Fibroblast of skin of left quadriceps (primary cell): ENCODE measurements at places on chromosomes 7 and 10.

DNA sequence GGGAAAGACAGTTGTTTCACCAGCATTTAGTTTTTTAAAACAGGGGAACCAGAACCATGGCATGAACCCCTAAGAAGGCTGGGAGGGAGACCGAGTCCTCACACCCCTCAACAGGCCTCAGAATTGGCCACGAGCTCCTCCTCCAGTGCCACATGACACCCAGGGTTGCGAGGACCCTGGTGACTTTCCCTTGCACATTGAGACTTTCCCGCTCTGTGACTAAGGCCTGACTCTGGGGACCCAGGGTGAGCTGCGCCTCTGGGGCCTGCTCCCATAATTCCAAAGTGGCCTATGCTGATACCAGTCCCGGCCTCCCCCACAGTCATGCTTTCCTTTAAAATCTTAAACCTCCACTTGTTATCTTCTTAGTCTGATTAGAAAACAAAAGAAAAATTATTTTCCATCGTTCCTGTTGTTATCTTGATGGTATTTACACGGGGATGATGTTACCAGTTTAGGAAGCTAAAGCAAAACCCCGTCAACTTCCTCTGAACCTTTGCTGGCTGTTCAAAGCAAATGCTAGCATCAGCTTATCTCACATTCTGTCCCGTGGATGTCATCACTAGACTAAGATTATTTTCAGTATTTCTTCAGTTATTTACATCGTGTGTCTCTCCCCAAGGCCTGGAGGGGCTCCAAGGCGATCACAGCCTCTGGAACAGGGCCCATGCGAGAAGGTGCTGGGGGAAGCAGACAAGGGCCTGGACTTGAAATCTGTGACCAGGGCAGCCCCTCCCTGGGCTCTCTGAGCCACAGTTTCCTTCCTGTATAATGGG lies 42.1 kb downstream of the FAM53B start:
- no peak for DNase-seq

GRCh38 chr7:150876817-150877526 lies 24.7 kb downstream of the AOC1 start:
- DNase-seq, result peak; percentile 29

GRCh38 chr10:69093933-69094332 lies 6.0 kb downstream of the SRGN start:
- no peak for DNase-seq

GRCh38 chr7:34709771-34710170 lies 51.8 kb downstream of the NPSR1 start:
- no peak for DNase-seq

- DNase-seq, result peak; percentile 41
Observed at GRCh38 chr10:90592638-90593302, 265.1 kb downstream of the HTR7 start.

DNA sequence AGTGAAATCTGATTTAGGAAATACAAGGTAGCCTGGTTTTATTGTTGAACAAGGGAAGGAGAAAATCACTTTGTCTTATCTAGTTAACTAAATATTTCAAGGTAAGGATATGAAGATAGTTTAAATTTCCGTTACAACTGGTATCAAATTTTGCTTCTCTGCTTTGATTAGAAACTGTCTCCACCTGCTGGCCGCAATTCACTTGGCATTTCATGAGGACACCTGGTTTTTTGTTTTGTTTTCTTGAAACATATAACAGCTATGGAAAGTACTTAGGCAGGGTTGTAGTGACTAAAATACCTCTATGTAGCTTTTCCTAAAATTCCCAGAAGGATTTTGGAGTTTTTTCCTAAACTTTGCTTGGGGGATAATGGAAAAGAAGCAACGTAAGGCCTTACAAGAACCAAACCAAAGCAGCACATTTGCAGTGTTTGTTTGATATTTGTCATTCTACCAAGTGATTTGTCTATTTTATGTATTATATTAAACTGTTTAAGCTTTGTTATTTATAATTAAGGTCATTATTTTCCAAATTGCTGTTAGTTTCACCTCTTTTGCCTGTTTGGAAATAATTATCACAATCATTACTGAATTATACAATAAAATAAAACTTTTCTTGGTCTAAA lies 73.6 kb downstream of the AHCYL2 start:
- DNase-seq, result peak; percentile 4

DNA sequence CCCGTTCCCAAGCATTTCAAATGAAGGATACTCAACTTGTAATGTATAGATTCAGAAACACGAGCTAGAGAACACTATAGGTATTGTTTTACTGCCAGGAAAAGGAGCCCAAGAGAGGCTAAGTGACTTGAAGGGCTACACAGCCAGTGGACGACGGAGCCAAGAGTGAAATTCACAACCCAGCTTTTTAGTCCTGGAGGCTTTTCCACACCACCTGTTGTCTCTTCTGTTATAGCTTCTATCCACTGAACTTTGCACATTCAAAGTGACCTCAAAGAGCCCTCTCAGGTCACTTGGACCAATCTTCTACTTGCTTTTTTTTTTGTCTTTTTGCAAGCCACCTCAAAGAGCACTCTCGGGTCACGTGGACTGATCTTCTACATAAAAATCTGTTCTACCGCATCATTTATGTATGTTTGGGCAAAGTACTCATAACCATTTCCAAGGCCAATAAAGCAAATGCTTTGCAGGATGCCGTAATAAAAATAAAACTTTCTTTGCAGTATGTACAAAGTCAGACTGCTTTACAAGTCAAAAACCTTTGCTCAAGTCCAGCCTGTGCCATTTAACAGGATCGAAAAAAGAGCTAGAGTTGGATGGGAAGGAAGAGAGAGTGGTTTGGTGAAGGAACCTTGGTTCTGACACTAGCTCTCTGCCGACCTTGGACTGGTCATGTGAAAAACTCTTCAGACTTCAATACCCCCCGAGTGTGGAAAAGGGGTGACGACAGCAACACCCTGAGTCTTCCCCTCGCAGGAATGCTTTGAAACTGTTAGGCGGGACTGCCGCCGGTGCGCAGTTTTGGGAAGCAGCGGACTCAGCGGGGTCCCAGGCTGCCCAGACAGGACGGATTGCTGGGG lies 821 bp downstream of the SLC35B4 start:
- no peak for DNase-seq

DNA sequence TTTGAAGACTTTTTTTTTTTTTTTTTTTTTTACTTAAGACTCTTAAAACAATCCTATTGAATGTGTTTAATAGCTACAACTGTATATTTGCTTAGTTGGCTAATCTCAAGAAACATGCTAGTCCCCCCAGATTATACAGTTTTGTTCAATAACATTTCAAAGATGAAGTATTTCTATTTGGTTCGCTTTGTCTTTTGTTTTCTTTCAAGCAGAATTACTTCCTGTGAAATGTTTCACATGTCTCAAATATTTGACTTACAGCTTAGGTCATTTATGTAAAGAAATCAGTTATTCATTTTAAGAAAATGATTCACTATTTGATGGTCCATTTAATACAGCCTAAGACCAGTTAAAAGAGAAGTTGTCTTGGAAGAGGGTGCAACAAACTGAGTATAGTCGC lies 12.8 kb upstream of the LAMB1 start:
- no peak for DNase-seq

DNA sequence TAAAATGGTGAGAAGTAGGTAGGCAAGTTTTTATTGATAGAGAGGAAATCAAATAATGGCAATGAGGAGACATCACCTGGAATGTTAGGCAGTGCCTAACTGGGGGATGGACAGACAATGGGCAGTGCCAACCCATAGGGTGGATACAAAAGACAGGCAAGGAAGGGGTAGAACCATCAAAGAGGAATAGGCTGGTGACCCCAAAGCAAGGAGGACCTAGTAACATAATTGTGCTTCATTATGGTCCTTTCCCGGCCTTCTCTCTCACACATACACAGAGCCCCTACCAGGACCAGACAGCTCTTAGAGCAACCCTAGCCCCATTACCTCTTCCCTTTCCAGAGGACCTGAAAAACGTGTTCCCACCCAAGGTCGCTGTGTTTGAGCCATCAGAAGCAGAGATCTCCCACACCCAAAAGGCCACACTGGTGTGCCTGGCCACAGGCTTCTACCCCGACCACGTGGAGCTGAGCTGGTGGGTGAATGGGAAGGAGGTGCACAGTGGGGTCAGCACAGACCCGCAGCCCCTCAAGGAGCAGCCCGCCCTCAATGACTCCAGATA lies 30.0 kb downstream of the PRSS2 start:
- DNase-seq, result no peak

DNA sequence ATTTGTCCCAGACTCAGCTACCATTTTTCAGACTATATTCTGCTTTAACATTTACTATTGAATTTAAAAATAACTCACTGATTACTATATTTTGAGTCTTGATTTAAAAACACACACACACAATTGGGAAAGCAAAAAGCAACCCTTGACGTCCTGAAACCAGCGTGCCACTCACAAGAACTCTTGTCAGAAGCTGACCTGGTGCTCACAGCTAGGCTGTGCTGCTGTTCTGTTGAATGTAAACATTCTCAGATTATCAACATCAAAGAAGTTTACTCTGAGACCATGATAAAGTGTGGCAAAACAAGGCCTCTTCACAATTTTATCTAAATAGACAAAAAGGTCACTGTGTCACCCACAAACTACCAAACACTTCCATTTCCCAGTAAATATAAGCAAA lies 62.6 kb upstream of the CACNA2D1 start:
- no peak for DNase-seq
